ENCODE measurements at places on chromosomes 1 and 21.

DNA sequence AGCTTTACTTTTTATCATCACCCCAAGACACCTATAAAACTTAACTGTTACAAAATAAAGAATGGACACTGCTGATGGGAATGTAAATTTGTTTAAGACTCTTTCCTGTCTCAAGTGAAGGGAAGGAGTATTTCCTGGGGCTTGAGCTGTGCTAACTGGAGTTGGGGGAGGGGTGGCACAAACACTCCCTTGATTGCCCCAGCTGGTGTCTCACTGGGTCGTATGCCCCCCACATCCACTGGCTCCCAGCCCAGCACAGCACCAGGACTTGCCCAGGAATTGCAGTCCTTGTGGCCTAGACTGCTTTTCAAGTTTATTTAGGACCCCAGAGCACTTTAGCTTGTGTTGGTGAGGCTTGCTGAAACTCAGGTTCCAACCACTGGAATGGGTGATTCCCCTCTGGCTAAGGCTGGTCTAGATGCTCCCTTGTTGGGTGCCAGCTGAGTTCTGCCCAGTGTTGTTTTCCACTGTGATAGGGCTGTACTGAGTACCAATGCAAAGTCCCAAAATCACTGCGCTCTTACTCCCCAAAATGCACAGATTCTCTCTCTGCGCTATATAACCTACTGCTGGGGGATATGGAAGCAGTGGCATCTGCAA is 49.1 kb upstream of the DR1 start:
- DNase-seq, result no peak

GRCh38 chr1:53011175-53011574 is 50.8 kb upstream of the PODN start:
- DNase-seq, result no peak

GRCh38 chr1:236865818-236866155 is 70.7 kb downstream of the MTR start:
- no peak for DNase-seq

DNA sequence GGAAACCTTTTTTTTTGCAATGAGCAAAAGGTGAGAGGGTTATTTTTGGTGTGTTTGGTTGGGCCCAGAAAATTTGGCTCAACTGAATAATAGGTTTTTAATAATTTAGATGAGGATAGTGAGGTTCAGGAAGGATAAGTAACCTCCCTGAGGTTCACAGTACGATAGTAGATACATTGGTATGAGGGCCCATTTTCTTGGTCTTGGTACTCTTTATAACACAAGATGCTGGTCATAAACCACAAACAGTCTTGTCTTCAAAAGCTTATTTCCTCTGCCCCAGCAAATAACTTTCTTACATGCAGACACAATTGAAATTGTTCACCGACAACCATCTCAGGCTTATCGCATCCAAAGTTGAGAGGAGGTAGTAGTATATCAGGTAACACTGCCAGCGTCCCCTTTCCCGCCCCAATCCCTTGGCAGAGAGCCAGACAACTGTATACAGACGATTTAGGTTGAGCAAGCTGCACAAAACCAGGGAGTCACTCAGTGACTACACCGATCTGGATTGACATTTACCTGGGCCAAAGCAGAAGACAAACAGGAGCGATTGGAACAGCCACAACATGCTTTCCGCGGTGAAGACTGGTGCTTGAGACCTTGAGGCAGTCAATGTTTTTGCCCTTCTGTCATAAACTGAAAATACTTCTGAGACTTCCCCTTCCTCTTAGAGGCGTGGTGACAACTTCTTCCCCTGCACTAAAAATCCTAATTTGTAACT is at the start of gene SLAMF6:
Gene SLAMF6, minus strand, starts transcription at position 634 of the 724 bp plus-strand sequence. Its CDS starts 63 bp downstream, at position 571.
- DNase-seq, result peak; percentile 57

DNA sequence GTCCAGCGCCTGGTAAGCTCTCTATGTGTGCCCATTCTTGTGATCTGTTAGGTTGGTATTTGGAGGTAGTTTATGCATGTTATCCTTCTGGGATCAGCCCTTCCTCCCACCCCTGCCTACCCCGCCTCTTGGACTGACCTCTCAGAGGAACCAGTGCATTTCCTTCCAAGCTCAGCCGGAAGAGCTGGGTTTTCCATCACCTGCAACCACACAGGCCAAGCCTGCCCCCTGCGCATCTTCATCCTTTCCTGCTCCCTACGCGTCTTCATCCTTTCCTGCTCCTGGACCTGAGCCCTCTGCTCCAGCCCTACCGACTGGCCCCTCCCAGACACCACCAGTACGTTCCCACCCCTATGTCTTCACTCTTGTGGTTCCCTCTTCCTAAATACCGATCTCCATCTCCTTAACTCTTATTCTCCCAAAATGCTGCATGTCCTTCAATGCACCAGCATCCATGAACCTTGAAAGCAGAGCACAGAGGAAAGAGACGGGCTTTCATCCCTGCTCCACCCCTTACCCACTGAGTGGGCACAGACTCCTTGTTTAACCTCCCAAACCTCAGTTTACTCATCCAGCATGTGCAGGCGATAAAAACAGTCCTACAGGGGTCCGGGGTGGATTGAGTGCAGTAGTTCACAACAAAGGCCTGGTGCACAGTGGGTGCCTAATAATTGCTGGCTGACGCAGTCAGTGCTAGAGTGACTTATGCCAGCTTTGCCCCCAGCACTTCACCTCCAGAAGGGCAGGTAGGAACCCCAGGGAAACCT is 526.3 kb downstream of the MATN1 start:
- DNase-seq, result no peak

DNA sequence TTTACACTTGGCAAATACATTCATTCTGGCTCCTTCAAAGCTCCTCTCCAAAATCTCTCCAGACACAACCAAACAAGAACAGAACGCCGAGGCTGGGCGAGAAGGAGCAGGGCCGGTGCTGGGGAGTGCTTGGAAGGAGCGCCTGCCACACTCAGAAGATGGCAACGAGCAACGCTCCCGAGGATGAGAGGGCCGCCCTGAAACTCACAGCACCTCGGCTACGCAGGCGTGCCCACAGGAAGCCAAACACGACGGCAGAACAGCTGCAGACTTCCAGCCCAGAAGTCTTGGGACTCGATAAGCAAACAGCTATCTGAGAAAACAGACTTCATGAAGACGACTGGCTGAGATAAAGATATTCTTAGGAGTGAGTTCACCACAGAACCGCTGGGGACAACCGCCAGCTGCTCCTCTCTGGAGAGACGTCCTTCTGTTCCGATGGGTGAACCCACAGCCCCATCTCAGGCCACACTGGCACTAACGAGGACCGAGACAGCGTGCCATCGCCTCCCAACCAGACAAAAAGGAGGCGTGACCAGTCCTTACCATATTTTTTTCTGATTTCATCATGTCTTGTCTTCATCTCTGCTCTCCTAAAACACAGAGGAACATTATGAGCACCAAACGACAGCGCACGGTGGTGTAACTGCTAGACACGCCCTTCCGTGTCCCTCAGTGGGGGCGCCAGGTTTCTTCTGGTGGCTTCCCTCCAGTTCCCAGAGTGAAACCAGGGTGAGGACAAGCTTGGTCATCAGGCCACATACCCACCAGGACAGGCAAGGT is 18.6 kb downstream of the PTTG1IP start:
- no peak for DNase-seq

DNA sequence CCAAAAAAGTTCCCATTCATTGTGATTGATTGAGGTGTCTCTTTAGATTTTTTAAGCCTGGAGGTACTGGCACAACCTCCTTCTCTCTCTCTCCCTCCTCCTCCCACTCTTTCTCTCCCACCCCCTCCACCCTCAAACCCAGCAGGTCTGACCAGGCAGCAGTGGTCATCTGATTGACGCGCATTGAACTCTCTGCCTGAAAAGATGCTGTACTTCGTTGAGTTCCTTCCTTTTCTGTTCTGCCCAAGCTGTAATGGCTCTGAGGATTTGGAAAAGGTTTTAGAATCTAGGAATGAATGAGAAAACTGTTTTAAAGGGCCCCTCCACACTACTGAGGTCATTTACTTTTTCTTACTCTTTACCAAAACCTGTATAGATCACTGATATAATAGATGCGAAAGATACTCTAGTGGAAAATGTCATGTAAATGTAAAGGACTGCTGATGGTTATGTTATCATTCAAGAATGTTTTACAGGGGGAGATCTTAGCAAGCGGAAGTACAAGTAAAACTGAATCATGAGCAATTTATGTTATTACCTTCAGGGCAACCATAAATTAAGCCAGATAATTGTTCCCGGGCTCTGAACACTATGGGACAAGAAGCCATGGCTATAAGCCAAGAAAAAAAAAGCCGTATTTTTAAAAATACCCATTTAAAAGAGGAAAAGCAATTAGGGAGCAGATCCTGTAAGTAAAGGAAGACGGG is 25.2 kb upstream of the DYRK1A start:
- no peak for DNase-seq

DNA sequence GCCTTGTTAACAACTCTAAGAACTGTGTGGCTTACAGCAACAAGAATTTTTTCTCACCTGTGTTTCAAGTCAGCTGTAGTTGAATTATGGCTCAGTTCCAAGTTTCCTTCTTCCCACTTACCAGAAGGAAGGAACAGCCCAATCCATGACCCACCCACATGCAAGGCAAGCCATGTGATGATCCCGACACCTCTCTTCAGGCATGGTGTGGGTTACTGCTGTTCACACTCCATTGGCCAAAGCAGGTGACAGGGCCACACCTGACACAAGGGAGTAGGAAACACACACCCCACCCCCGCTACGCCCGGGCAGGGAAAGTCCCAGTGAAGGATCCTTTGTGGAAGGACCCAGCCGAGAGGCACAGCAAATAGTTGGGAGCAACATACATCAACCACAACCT is 36.3 kb downstream of the KCNJ15 start:
- DNase-seq, result no peak
